CMK (cell line): ENCODE measurements at places on chromosomes 1 and 21.
A peak's percentile ranks its signal among the peaks of the same experiment; 100 is the strongest.

DNA sequence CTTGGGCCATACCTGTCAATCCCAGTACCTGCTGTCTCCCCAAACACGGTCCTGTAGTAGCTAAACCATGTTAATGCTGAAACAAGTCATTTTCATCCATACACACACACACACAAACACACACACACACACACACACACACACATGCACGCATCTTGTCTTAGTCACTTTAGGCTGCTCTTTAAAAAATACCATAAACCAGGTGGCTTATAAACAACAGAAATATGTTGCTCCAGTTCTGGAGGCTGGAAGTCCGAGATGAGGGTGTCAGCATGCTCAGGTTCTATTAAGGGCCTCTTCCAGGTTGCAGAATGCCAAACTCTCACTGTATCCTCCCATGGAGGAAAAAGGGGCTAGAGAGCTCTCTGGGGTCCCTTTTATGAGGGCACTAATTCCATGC, 129.9 kb downstream of the NTPCR start:
- no peak for DNase-seq

GRCh38 chr1:178867670-178868069, 3.2 kb downstream of the ANGPTL1 start:
- DNase-seq: no peak

DNA sequence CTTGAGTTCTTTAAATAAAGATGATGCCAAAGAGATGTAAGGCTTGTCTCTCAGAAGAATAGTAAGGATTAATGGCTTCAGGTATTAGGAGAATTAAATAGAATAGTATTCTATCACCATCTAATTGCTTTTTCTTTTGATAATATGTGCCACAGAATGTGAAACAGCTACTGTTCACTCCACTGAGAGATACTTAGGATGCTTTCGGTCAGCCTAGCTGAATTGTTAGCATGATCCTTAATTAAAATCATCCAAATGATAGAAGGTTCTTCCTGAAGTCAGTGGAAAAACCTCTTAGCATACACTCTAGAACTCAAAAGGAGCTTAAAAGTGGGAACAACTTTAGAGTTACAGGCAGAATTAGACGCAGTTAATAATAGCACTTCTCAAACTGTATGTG, 97.0 kb downstream of the RASAL2 start:
- no peak for DNase-seq

DNA sequence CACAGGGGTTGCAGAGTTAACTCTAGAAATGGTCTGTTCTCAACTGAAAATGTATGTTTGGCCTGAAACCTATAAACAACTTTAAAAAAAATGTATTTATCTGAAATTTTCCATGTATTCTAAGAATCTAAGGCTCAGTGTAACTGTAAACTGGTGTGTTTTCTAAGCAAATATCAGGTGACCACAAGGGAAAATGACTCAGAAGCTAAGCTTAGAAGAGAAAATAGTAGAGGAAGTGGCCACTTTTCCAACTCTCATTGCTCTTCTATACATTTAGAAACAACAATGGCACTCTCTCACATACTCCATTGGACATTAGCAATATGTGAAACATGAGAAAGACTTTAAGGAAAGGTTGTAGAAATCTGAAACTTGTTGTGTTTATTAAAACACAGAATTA, 7.5 kb downstream of the TNFSF18 start:
- DNase-seq: no peak

DNA sequence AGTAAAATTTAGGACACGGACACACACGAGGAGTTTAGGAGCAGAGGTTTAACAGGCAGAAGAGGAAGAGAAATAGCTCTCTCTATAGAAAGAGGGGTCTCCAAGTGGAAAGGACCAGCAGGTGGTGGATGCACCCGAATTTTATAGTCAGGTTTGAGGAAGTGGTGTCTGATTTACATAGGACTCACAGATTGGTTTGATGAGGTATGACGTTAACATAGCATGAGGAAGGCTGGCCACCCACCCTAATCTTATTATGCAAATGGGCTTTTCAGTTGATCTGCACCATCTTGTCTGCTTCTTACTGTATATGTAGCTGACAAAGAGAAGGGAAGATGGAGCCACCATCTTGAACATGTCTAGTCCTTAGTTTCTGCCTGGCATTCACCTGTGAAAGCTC, 52.5 kb upstream of the RGS2 start:
- no peak for DNase-seq

DNA sequence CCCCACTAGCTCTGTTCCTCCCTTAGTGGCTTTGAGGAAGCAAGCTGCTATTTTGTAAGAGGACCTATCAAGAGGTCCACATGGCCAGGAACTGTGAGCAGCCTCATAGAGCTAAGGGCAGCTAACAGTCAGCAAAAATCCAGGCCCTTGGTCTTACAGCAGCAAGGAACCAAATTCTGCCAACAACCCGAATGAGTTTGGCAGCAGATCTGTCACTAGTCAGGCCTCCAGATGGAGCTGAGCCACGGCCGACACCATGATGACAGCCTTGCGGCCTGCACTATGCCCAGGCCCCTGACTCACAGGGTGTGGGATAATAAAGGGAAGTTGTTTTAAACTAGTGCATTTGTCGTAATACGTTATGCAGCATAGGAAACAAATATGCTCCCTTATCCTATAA, 28.0 kb upstream of the H3-3A start:
- peak; percentile 34 for DNase-seq

DNA sequence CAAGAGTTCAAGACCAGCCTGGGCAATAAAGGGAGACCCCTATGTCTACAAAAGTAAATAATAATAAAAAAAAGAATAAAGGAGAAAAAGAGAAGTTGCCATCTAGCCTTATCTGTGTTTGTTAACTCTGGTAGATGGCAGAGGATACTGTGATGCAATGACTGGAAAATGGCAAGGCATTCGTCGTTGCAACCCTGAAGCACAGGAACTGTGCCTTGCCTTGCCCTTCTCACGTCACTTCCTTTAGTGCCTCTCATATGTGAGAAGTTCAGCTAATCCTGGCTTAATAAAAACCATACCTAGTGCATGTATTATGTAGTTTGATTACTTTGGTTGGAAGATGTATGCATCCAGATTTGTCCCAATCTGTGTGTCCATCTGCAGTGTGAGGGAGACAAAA, 25.8 kb upstream of the PIGC start:
- no peak for DNase-seq
